Endothelial cell of umbilical vein (primary cell): ENCODE measurements at places on chromosomes 1 and 21. TPM values are rescaled to one million over a fixed set of nuclear protein-coding genes. Genes with fewer than 3 reads are reported as not detected.
A peak's percentile ranks its signal among the peaks of the same experiment; 100 is the strongest.

SLC6A17 gene
- total RNA-seq = 0.05 TPM in 1 of 2 replicates, not detected in the other

CD84 gene
- total RNA-seq = not detected in 2 replicates

LRP8 gene
- 57.1 and 62.2 TPM in 2 replicates for total RNA-seq

GSTM1 gene
- total RNA-seq = 35.5 TPM in 1 of 2 replicates, not detected in the other

ALPL gene
- total RNA-seq = 0.30 and 0.38 TPM in 2 replicates

HCRTR1 gene
- total RNA-seq = 0.93 and 1.4 TPM in 2 replicates

ELF3 gene
- total RNA-seq = 0.09 and 0.29 TPM in 2 replicates

CCDC30 gene
- 1.5 and 2.9 TPM in 2 replicates for total RNA-seq

CFAP107 gene
- total RNA-seq = not detected in 2 replicates

VWA5B1 gene
- total RNA-seq = not detected in 2 replicates

UTS2 gene
- total RNA-seq = not detected in 2 replicates

SIM2 gene
- total RNA-seq = not detected in 2 replicates

PLA2G2A gene
- total RNA-seq = not detected in 2 replicates

JAM2 gene
- 0.20 and 1.1 TPM in 2 replicates for total RNA-seq

PODN gene
- total RNA-seq = 1.5 and 2.0 TPM in 2 replicates

HAO2 gene
- total RNA-seq = not detected in 2 replicates

GUCA2A gene
- not detected in 2 replicates for total RNA-seq

- DNase-seq = no peak
Measured at GRCh38 chr1:88060750-88061491, 623.2 kb upstream of the PKN2 start.

DNA sequence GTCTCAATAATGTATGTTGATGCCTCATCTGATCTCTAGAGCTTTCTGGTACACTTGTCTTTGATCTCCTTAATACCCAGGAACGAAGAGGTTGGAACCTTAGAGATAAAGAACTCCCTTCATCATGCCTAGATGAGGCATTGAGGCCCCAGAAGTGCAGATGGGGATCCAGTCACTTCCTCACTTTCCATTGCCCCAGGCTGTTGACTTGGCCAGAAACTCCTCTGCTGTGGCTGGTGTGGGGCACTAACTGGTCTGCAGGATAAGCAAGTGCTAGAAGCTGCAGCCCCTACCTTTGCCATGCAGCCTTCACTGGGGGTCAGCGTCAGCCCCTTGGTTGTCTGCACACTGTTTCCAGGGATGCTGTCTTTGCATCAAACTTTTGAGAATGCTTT is 49.9 kb downstream of the STUM start:
- DNase-seq = no peak

- no peak for DNase-seq
Measured at GRCh38 chr1:192916021-192916420, 107.2 kb downstream of the RGS2 start.

GRCh38 chr1:162141281-162142054 is 72.0 kb downstream of the NOS1AP start:
- DNase-seq = no peak

GRCh38 chr1:10374442-10374860 is 24.4 kb upstream of the PGD start:
- no peak for DNase-seq

GRCh38 chr1:202568410-202568809 is 141.8 kb downstream of the SYT2 start:
- no peak for DNase-seq

DNA sequence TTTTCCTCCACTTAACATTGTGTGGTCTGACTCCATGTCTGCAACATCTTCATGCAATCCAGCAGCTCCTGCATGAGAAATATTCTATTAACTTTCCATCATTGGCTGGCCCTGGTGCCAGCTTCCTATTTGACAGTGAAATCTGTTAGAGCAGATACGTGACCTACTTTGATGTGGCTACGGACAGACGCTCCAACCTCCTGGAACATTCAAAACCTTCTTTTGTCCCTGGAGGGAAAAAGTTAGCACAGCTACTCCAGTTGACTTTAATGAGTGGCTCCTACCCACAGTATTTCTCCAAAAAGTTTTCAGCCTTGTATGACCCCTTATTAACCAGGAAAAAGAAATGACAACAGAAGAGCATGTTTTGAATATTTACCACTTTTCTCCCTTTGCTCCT is 22.0 kb downstream of the PRAMEF20 start:
- DNase-seq = no peak

GRCh38 chr1:231750296-231750695 is 123.7 kb downstream of the DISC1 start:
- DNase-seq = no peak

DNA sequence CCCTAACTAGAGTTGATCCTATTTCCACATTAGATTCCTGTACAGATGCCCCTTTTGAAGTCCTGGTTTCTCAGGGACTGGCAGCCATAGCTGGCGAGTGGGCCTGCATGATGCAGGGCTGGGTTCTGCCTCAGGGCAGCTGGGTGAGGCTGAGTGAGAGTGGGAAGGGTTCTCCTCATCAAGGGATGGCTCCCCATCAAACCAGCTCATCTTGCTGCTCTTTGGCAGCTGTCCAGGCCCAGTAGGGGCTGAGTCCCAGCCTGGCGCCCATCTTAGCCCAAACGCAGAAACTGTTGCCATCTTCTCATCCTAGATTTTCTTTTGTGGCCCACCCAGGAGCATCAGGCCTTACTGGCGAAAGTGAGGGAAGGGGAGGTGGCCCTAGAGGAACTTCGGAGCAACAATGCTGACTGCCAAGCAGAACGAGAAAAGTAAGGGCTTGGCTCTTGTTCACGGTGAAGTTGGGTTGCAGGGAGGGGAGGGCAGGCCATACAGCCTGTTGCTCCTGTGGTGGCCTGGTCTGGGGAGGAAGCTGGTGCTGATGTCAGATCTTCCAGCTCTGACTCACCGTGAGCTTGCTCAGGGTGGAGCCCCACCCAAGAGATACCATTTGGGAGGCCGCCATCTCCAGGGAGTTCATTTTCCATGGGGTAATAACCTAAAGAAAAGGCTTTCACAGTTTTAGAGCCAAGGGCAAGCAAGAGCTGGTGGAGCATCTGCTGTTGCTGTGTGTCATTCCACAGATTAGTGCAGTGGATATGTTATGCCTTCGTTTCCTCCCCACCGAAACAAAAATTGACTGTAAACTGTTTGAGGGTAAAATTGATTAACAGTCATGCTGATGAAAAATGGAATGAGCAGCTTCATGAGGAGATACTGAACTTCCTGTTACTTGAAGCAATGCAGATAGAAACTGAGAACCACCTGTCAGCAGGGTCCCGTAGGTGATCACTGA is 34.7 kb downstream of the TUFT1 start:
- DNase-seq = peak; percentile 12

GRCh38 chr1:201586806-201587205 is 47.9 kb downstream of the NAV1 start:
- no peak for DNase-seq

DNA sequence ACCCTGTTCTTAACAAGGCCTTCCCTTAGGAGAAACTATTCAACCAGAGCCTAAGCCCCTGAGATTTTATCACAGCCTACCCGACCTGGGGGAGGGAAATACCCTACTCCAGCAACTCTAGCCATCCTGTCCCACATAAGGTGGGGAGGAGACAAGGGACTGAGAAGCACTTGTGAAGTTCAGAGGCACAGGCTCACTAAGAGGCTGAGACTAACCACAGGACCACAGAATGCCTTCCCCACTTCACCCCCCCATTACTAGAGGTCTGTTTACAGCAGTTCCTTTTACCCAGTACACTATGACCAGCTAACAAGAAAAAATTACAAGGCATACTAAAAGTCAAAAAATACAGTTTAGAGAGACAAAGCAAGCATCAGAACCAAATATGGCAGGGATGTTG is 86.8 kb downstream of the TEX35 start:
- DNase-seq = no peak

DNA sequence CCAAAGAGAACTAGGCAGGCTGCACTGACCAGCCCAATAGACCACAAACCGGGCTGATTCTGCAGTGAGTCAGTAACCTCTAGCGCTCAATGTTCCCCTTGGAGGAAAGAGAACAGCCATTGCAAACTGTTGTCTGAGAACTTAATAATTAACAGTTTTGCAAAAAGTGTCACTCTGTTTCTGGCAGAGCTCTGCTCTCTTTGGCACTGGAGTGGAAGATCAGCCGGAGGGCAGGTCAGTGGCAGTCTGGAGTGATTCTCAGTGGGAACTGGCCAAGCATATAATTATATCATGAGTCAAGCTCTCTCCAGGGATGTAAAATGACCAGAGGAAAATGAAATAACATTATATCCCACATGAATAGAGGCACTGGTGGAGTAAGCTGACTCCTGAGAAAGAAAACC is 238.3 kb downstream of the HLX start:
- DNase-seq = no peak

DNA sequence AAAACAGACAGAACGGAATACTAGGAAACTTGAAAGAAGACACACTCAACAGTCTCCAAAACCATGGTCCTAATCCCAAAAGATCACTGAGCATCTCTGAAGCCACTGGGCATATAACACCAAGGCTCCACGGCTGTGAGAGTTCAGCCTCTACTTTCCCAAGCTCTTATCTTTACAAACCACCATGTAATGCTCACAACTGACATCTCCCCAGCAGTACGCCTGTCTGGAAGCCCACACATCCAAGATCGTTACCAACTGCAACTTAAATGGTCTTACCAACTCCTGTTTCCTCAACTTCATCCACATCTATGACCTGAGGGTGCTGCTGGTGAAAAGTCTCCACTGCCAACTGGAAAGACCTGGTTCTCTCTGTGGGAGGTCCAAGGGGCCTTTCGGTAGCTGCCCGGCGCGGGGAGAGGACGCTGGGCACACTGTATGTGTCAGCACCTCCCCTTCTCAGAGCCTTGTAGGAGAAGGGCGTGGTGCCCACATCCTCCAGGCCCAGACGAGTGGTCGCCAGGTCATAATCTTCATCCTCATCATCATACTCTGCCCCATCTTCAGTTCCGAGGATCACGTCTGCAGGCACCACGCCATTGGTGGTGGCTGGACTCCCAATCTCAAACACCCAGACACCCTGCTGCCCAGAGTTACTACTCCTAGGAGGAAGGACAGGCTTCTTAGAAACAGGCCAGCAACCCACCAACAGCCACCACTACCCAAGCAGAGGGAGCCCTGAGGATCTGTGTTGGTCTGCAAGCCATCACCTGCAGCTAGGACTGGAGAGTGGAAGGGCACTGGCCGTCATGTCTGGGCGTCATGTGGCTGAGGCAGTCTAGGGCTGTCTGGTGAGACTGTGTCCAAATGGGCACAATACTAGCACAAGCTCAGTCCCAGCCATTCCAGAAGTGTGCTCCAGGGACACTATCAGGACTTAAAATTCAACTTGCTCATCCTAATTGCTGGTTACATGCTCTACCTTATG is 23.0 kb downstream of the NID1 start:
- no peak for DNase-seq

- no peak for DNase-seq
Measured at GRCh38 chr1:17881761-17882160, 126.6 kb downstream of the ACTL8 start.

- peak; percentile 96 for DNase-seq
Measured at GRCh38 chr1:218557731-218558130, 212.6 kb downstream of the TGFB2 start.

DNA sequence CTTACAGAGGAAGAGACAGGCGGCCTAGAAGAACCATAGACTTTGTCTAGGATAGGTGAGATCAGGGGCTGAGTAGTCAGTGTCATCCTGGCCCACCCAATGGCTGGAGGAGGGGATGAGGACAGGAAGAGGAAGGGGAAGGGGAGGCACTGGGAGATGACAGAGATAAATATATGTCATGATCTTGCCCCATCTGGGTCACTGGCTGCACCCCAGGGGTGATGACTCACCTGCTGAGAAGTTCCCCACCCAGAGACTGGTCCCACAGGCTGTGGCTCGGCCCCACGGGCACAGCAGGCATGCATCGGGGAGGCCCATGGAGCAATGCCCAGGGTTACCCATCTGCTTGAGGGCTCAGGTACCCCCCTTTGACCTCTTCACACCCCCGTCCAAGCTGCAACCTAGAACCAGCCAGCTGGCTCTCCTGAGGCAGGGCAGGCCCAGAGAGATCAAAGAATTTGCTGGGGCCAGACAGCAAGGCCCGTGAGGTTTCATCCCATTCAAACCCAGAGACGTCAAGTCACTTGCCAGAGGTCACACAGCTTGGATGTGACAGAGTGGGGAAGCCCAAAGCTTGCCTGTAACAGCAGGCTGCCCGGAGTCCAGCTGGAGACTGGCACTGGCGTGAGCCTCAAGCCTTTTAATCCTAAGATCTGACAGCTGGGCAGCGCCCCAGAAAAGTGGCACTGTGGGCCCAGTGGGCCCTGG is 34.7 kb upstream of the CASZ1 start:
- no peak for DNase-seq

DNA sequence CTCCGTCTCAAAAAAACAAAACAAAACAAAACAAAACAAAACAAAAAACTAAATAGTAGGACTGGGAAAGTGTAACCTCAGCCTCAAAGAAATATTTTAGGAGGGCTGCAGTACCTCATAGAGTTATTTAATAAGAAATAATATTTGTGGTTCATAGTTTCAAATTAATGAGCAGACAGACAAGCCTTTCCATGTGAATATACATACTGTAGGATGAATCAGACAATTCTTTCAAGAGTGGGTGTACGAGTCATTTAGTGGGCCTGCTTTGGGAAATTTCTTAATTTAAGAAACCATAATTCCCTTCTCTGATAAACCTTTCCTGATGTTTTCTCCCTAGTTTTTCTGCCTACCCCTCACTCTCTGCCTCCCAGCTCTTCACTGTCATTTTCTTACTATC is 52.5 kb downstream of the CDC14A start:
- no peak for DNase-seq

DNA sequence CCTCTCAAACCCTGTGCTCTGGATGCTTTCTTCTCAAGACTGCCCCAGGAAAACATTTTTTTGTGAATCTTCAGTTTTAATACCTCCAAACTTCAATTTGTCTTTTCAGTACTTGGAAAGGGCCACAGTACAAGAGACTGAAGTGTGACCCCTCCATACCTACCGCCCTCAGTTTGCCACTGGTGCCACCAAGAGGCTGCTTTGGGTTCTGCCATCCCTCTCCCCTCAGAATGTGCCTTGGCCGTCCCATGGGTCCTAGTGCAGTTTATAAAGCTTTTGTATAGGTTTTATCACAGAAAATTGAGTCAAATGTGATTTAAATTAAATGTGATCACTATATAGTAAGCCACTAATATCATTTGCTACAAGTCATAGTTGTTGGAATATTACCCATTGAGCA is 60.8 kb upstream of the PGD start:
- peak; percentile 58 for DNase-seq

GRCh38 chr1:244092293-244092963 is 41.3 kb downstream of the ZBTB18 start:
- DNase-seq = no peak

- no peak for DNase-seq
Measured at GRCh38 chr21:46304955-46305354, 18.7 kb downstream of the C21orf58 start.

DNA sequence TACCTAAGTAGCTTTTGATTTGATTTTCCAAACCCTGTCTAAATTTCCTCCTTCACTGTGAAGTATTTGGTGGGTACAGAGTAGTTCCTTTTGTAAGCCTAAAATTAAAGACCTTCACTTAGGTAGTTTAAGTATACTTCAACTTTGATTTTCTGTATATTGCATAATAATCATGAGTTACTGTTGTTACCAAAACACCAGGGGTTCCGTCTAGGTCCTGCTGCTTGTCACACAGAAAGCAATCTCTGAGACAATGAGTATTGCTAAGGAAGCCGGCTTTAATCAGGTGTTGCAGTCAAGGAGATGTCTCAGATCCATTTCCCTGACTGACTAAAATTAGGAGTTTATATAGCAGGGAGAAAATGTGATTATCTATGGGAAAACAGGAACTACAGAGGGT is 15.3 kb downstream of the RPS6KC1 start:
- no peak for DNase-seq

- no peak for DNase-seq
Measured at GRCh38 chr21:34977333-34977732, 71.8 kb downstream of the RUNX1 start.
